ENCODE measurements at places on chromosomes 1 and 21. TPM values are rescaled to one million over a fixed set of nuclear protein-coding genes. Genes with fewer than 3 reads are reported as not detected.

GRCh38 chr1:53769780-53770179 is 30.8 kb upstream of the GLIS1 start:
- DNase-seq: no peak

GRCh38 chr1:182083851-182084486 is 22.5 kb upstream of the ZNF648 start:
- no peak for DNase-seq

GRHL3 gene
- 9.5 TPM for polyA plus RNA-seq

- peak; percentile 72 for DNase-seq
Observed at GRCh38 chr1:226973371-226973897, 33.3 kb downstream of the COQ8A start.

- no peak for DNase-seq
Observed at GRCh38 chr1:155900161-155900560, 11.0 kb downstream of the RIT1 start.

- no peak for DNase-seq
Observed at GRCh38 chr1:46675549-46676314, 4.1 kb downstream of the TEX38 start.

DNA sequence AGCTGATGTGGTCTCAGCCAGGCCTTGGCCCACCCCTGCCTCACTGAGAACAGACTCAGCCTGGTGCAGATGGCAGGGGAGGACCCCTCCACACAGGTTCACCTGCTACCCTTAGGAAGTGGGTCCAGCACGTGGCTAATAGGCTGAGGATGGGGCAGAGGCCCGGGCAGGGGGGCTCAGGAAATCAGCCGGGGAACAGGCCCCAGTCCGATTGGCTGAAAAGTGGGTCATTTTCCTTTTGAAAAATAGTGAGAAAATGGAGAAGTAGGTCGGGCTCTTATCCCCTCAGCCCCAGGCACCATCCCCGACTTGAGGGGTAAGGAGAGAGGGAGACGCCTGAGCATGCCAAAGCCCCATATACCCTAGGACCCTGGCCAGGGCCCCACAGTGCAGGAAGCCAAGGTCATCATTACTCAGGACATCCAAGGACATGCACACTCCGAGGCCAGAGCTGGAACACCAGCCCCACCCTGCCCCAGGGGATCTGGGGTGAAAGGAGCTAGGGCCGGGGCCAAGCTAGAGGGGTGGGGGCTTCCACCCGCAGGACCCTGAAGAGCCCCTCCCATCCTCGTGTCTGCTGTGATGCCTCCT is 11.0 kb downstream of the DLGAP3 start:
- DNase-seq: no peak

GRCh38 chr1:50047916-50048694 is 24.4 kb upstream of the AGBL4 start:
- DNase-seq: peak; percentile 51

DNA sequence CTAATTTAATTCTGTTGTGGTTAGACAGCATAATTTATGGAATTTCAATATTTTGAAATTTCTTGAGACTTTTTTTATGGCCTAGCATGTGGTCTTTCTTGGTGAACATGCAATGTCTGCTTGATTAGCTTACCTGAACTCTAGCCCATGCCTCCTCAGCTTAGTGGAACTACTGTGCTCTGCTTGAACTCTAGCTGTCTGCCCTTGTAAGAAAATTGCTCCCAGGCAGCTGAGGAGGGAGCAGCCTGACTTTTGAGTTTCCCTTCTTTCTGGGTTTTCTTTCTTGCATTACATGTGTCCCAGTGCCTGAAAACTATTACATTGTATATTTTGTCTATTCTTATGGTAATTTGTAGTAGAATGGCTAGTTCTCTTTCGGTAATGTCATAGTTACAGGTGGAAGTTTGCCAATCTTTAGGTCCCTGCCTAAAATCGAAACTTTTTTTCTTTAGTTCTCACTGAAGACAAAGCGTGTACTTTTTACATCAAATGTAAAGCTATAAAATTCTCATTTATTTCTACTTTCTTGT is 105.3 kb downstream of the MAST2 start:
- no peak for DNase-seq

- no peak for DNase-seq
Observed at GRCh38 chr1:247557926-247558674, 9.2 kb downstream of the GCSAML start.

GRCh38 chr1:191889623-191890003 is 268.6 kb upstream of the RGS18 start:
- no peak for DNase-seq
